Retinal pigment epithelial cell (primary cell): ENCODE measurements at places on chromosomes 6 and 20.

GRCh38 chr6:56642366-56643261, at the start of gene DST:
TSS of gene DST (minus strand) at chr6:56642889.
- no peak for DNase-seq

DNA sequence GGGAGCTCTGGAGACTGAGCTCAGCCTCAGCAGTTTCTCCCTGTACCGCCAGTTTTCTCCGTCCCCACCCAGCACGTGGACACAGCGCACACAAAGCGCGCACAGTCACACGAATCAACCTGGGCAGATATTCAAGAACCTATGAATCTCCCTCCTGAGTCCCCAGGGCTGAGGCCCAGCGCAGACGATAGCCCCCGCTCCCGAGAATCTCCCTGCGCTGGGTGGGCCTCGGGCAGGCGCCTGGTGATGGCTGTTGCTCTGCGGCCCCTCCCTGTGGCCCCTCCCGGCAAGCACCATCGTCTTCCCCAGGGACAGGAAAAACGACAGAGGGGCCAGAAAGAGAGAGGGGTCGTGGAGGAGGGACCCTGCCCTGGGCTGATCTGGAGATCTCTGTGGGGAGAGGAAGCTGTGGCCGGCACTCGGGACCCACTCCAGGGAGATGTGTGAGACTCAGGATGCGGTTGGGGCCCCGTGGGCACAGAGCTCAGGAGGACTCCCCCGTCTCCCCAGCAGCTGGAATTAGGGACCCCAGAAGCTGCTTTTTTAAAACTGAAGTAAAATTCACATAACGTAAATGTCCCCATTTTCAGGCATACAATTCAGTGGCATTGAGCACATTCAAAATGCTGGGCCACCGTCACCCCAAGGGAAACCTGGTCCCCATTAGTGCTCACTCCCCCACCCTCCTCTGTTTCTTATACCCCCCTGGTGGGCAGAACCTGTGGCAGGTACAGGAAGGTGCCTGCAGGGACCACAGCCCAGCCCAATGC, 330.8 kb downstream of the TAF4 start:
- no peak for DNase-seq

DNA sequence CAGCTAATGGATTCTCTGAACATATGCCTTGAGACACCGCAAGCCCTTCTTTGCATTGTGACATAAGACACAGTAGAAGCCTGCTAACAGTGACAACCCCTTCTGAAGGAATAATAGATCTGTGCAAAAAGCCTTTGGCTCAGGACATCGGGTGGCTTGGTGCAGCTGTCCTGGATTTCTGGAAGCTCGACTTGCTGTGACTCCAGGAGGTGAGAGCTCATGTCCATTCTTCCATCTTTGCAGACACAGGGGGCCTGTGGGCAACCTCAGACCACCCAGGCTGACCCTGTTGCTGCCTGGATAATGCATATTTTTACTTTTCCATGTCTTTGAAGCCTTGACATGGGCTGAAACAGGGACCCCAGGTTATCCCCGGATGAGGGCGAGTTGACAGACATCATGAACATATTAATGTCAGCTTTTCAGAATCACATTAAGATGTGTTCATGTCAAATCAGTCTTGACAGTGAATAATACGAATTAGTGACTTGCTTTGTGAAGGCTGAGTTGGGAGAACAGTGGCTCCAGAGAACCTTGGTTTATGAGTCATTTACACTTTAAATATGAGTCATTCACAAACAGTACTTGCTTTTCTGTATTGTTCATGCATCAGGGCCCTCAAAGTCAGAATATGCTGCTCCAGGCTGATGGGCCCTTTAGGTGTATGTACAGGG, 66.8 kb upstream of the IYD start:
- DNase-seq, result peak; percentile 70

DNA sequence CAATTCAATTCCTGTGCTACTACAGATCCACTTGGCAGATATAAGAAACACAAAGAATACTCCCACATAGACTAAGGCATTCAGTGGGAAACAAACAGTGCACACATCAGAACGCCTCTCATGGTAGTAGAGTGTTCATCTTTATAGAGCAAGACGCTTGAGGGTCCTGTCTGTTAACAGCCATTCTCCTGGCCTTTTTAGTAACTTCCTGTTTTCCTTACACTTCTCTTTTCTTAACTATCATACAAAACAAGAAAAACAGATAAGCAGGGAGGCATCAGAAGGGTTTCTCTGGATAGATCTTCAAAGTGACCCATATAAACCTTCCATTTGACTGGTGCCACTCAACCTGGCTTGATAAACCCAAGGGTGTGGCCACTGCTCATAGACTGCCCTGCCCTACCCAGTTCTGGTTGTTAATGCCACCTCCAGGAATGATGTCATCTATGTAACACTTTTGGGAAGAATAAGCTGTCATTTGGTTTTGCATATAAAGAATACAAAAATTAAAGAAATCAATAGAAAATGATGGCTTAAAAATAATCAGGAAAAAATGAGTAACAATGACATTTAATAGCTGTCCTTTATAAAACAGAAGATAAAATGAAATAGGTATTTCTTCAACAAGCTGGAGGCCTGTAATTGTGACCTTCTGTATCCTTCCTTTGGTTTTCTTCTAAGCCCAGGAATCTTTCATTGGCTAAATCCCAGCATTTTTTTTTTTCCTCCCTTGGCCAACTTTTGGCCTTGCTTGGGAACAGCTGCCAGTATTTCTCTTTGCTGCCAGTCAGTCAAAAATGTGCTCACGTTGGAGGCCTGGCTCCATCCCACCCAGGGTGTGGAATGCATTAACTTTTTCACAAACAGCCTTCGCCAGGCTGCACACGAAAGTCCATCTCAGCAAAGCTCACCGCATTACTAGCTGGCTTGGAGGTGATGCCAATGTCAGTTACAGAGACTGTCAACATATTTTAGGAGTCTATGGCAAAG, 103.5 kb downstream of the GJA10 start:
- peak; percentile 80 for DNase-seq

GRCh38 chr20:35344354-35344837, 52.2 kb upstream of the FAM83C start:
- DNase-seq, result no peak

GRCh38 chr20:54070187-54070987, at the start of gene BCAS1:
TSS of gene BCAS1 (minus strand) at chr20:54070594. CDS start at chr20:54058718, 11,876 bp downstream.
- no peak for DNase-seq

DNA sequence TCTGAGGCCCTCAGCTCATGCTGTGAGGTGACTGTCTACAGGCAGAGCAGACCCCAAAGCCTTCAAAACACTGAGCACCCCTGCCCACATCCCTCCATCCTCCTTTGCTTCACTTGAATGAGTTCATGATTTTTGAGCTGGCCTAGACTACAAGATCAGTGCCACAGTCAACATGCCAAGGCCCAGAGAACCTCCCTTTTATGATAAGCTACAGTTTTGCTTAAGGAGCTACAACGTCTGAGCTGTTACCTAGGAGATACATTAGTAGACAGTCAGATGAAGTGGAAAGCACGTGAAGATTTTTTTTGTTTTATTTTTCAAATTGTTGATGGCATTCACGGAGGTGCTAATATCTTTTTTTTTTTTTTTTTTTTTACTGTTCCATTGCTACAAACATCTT, 139.0 kb downstream of the SOBP start:
- no peak for DNase-seq

GRCh38 chr20:45109634-45110033, 5.3 kb downstream of the WFDC5 start:
- no peak for DNase-seq

DNA sequence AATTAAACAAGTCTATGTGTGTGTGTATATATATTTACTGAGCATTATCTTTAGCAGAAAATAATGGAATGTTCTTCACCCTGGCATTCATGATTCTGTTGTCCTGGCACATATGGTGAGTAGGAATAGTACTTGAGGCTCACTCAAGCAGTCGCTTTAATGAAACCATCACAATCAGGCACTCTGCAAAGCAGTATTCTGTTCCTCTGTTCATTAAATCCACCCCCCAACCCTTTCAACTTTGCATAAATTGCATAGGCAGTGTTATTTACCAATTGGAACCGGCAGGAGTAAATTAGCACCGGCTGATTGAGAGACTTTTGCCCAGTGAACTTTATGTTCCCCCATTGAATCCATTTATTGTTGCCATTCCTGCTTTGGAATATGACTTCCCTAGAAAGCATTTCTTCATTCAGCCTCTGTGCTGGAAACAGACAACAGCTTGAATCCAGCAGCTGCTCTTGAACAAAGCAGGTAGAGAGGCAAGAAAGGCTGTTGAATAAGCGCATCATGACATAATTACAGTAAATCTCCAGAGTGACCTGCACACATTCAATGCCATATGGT, 268.0 kb upstream of the RNF217 start:
- DNase-seq, result no peak

- DNase-seq, result no peak
These were observed 75.8 kb upstream of the TSHZ2 start for GRCh38 chr20:52896348-52896747.

GRCh38 chr6:160391419-160392116, 43.4 kb downstream of the SLC22A3 start:
- no peak for DNase-seq

DNA sequence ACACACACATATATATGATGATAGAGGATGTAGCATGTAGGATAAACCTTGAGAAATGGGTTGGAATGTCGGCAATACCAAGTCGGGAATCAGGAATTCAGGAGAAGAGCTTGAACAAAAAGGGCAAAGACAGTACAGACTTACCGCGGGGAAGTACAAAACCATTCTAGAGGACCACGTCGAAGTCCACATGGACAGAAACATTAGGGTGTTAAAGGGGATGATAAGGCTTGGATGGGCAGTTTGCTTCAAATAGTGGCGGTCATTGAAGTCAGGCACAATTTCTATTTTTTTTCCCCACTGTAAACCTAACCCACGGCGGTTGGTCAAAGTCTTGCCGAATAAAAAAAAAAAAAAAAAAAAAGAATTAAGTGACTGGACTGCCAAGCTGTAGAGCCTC, 766 bp upstream of the NUS1 start:
- DNase-seq, result no peak

DNA sequence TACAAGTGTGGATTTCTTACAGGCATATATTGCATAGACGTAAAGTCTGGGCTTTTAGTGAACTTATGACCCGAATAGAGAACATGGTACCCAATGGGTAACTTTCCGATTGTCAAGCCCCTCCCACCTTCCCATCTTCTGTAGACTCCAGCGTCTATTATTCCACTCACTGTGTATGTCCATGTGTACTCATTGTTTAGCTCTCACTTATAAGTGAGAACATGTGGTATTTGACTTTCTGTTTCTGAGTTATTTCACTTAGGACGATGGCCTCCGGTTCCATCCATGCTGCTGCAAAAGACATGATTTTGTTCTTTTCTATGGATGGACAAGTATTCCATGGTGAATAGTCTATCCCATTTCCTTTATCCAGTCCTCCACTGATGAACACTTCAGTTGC, 306.4 kb downstream of the CD83 start:
- DNase-seq, result no peak

DNA sequence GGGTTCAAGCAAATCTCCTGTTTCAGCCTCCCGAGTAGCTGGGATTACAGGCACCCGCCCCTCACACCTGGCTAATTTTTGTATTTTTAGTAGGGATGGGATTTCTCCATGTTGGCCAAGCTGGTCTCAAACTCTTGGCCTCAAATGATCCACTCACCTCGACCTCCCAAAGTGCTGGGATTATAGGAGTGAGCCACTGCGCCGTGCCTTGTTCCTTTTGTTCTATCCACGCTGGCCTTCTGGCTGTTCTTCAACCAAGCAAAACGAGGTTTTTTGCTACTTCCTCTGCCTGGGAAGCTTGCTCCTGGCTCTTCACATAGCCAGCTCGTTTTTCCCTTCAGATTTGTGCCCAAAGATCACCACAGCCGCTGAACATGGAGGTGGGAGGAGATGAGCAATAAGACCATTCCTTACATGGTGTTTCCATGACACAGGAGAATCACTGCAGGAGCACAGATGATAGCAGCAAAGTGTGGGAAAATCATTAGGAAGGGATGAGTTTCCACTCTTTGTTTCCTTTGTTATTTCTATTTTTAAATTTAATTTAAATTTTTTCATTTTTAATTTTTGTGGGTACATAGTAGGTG, 201.0 kb upstream of the ZNF217 start:
- DNase-seq, result no peak

DNA sequence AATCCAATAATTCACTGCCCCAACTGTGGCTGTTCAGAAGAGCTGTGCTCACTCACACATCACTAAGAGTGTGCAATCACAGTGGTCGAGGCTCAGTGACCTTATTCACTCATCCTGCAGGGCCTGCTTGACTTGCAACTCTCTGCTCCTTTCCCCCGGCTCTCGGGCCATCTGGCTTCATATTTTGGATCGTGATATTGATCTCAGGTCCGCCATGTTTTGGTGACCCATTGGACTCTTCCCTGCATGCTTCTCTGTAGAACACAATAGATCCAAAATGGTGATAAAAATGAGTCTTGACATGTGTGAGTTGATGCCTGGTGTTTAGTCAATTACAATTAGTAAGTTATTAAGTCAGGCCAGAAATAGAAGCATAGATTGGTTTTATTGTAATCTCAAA, 313.9 kb upstream of the SOX4 start:
- no peak for DNase-seq

- no peak for DNase-seq
These were observed 86.9 kb downstream of the PLEKHG1 start for GRCh38 chr6:150686566-150686965.

GRCh38 chr6:146803601-146804000, 204.8 kb downstream of the ADGB start:
- no peak for DNase-seq

GRCh38 chr20:62837790-62838127, 20.9 kb downstream of the COL9A3 start:
- DNase-seq, result no peak

DNA sequence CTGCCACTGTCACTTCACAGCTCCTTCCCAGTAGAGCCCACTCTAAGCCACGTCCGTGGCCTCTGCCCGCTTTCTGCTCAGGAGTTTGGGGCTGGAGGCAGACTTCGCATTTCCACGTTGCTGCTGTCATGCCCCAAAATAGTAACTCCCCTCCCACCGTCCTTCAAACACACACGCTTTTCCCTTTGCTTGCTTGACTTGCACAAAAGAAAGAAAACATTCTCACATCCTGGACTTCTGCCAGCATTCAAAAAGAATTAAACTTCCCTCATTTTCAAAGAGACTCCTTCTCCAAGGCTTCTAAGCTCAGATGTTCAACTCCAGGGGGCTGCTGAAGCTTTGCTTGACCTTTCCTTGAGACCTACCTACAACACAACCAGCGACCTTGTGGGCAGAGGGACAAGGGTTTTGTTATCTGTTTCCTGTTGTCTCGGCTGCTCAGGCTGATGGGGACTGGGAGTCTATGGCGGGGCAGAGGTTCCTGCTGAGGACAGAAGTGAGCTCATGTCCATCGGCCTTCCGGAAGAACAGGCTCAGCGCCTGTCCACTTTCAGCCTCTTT, 263.8 kb upstream of the FOXQ1 start:
- DNase-seq, result no peak

- peak; percentile 50 for DNase-seq
These were observed 128.6 kb downstream of the RNF144B start for GRCh38 chr6:18515767-18516166.
